ENCODE measurements at places on chromosomes 1 and 21. TPM values are rescaled to one million over a fixed set of nuclear protein-coding genes. Genes with fewer than 3 reads are reported as not detected.
A peak's percentile ranks its signal among the peaks of the same experiment; 100 is the strongest.

The HEYL gene
- total RNA-seq = not detected

The ATP1A4 gene
- not detected for total RNA-seq

The ACKR1 gene
- total RNA-seq = not detected

The CFAP126 gene
- not detected for total RNA-seq

The GSTM1 gene
- total RNA-seq = 94.2 TPM

The RHOU gene
- 0.51 TPM for total RNA-seq

The GRIK3 gene
- not detected for total RNA-seq

The C1orf216 gene
- total RNA-seq = 26.0 TPM

The ZBTB8OS gene
- 54.2 TPM for total RNA-seq

GRCh38 chr1:46492269-46492853 lies 2.7 kb downstream of the DMBX1 start:
- no peak for DNase-seq

DNA sequence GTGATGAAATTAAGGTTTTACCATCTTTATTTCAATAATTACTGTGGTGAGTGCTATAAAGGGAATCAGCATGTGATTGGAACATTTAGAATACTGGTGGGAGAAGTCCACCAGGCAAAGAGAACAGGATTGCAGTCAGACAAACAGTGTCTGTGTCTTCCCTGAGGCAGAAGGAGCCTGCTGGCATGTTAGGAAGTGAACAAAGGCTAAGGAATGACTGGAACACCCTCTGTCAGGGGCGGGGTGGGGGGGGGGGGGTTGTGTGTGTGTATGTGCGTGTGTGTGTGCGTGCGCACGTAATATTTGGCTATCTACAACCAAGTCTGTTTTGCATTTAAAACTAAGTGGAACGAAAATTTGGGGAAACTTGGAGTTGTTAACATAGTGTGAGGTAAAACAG lies 30.2 kb downstream of the SRRM1 start:
- DNase-seq = no peak

DNA sequence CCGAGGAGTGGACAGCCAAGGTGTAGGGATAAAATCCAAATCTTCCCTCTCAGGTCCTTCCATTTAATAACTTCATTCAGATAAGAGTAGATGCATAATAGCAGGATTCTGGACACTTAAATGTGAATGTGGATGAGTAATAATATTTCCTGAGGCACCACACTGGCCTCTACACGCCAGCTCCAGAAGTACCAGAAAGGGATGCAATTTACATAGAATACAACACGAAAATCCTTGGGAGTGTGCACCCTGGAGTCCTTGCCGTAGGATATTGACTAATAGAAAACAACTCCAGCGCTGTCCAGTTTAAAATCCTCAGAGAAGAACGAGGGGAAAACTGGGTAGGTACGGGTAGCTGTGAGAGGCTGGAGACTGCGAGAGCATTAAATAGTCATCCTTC lies 6.9 kb downstream of the PLXNA2 start:
- DNase-seq = no peak

DNA sequence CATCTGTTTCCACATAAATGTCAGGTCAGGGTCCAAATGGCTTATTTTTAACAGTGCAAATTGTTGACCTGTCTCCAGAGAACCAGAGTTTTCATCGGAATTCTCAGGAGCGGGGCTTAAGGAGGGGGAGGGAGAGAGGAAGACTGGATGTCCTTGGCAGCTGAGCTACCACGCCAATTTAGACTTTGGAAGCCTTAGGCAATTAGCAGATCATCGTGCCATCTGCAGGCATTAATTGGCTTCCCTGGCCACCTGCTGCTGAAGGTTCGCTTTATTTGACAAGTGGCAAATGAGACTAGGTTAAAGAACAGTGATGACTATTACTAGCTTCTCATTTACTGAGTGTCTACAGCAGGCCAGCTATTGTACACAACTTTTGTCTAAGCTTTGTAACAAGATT lies 43.7 kb downstream of the HLX start:
- DNase-seq = no peak

DNA sequence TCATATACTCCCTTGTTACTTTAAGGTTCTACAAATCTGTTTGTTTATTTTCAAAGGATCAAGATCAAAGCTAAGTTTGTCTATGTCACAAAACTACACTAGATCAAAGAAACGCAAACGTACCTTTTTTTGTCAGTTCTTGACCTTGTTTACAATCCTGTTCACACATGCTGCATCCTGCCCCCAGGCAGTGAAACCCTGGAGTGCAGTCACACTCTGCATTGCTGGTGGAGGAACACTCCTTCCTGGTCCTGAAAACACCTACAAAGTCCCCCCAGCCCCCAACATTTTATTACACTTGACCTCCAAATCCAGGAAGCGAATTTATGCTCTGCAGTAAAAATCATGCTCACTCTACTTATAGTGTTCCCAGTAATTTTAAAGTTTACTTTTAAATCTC lies 2.6 kb downstream of the TNFRSF9 start:
- no peak for DNase-seq

DNA sequence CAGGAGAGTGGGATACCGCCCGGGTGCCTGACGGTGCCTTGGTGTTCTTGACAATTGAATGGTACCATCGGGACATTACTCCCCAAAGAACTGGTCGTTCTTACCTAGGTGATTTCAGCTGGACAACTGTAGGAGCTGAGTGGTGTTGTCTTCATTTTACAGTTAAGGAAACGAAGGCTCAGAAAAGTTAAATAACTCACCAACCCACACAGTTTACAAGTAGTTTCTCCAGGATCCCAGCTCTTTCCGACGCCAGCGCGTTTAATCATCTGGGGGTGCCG lies 1.6 kb downstream of the PIK3CD start:
- no peak for DNase-seq

- no peak for DNase-seq
Measured at GRCh38 chr1:65341381-65341780, 32.0 kb downstream of the DNAJC6 start.

- DNase-seq = no peak
Measured at GRCh38 chr1:103783944-103784377, 34.3 kb downstream of the AMY1C start.

GRCh38 chr1:182263706-182264105 lies 127.9 kb downstream of the GLUL start:
- DNase-seq = no peak

- no peak for DNase-seq
Measured at GRCh38 chr1:165635823-165636222, 4.8 kb downstream of the MGST3 start.

GRCh38 chr1:109229531-109230127 lies 15.9 kb downstream of the SARS1 start:
- DNase-seq = no peak

DNA sequence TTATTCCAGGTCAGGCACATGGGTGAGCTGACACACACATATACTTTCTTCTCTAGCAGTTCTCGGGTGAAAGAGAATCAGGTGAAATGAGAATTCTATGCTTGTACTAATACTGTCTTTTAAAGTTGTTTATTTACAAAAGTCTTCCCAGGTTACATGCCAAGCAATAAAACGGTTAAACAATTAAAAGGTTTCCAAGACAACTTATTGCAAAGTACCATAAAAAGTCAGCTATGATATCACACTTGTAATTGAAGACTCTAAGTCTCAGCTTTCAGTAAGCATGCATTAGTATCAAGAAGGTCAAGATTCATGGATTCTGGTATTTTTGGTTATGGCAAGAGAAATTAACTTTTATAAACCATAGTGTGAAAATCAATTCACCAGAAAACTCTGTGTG lies 171.4 kb downstream of the PDE4B start:
- DNase-seq = no peak

DNA sequence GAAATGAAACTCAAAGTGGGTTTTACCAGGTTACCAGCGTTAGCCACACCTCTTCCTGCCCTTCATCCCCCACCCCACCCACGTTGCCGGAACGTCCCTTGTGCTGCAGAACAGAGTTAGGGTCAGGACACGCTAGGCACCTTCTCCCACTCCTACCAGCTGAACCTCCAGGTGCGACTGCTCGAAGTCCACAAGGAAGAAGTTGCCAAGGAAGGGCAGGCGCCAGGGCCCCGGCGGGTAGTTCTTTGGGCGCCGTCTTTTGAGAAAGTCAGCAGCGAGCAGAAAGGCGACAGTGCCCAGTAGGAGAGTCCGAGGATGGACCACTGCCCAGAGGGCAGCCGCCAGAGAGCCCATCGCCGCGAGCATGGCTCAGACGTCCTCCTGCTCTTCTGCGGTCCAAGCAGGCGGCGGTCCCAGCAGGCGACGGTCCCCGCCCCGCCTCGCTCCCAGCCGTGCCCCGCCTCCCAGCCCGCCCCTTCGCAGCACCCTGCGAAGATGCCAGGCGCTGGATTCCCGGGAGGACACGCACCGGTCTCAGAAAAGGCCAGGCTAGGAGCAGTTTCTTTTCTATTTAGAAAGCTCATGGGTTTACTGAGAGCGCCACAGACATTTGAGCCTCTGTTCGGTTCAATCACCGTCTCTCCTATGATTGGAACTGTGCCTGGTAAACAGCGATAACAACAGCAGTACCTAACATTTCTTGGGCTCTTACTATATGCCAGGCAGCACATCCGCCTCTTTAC lies at the start of gene CYP2J2:
Gene CYP2J2, minus strand, starts transcription at position 393 of the 743 bp plus-strand sequence. Its CDS starts 27 bp downstream, at position 366.
- DNase-seq = peak; percentile 80

DNA sequence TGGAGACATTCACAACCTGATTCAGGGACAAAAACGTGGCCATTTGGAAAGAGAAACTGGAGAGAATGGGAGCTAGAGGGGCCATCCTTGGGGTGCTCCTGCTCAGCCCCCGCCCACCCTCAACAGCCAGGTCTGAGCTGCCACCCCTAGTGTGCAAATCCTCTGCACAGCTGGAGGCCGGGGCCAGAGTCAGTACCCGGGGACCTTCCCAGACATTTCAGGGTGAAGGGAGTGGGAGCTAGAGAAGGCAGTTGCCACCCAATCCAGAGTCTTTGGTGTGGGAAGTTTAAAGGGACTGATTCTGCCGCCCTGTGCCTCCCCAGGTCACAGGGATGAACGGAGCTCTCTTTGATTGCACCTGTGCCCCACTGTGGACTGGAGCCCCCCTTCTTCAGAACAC lies 397.4 kb downstream of the MATN1 start:
- DNase-seq = no peak

GRCh38 chr1:187408212-187409004 lies 579.7 kb downstream of the PLA2G4A start:
- no peak for DNase-seq

- no peak for DNase-seq
Measured at GRCh38 chr1:34140011-34140676, 24.9 kb downstream of the CSMD2 start.

DNA sequence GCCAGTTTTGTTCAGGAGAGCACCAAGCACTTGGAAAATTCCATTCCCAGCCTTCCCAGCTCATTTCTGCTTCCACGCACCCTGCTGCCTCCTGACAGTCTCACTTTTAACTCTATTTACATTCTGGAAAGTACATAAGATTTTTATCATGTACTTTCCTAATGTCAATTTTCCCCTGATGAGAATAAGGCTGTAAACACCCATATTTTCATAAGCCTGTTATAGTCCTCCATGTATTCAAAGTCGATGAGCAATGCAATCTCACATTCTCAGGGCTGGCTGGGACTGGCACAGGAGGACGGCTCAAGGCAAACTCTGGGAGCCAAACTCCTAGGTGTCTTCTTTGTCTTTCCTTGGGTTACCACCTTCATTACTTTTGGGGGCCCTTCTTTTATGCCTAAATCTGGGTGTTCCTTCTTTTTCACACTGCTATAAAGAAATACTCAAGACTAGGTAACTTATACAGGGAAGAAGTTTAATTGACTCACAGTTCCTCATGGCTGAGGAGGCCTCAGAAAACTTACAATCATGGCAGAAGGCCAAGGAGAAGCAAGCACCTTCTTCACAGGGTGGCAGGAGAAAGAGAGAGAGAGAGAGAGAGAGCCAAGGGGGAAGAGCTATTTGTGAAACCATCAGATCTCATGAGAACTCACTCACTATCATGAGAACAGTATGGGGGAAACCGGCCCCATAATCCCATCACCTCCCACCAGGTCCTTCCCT lies 94.6 kb downstream of the IGSF21 start:
- DNase-seq = no peak

- DNase-seq = no peak
Measured at GRCh38 chr1:39415553-39415952, 75.9 kb upstream of the BMP8A start.

DNA sequence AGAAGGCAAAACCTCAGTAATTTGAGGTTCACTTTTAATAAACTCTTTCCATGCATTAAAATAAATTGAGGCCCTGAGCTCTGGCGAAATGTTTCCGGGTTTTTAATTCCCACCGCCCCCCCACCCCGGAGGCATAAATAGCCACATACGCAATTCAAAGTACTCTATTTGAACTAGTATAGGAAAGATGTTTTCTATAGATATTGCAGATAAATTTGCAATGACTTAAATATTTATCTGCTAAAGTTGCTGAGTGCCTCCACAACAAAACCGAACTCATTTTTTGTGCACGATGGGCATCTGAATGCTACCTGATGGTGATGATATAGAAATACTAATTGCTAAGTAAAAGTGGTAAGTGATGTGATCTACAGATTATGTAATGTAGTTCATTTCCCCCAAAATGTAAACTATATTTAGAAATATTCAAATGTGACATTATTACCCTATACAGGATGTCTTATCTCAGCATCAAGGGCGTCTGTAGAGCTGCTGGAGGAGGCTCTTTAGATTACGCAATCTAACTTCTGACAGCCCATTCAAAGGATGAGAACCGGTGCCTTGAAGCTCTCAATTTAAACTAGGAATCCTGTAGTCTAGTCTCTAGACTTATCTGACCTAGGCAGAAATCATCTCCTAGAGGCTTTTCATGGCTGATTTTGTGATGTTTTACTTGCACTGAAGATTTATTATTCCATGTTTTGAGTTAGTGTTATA lies 8.5 kb downstream of the IRF2BP2 start:
- DNase-seq = peak; percentile 81

GRCh38 chr1:70066711-70067110 lies 138.7 kb downstream of the LRRC40 start:
- no peak for DNase-seq

GRCh38 chr1:51549016-51549619 lies 30.1 kb upstream of the EPS15 start:
- DNase-seq = no peak

- DNase-seq = no peak
Measured at GRCh38 chr1:180927348-180927747, 14.7 kb downstream of the KIAA1614 start.

DNA sequence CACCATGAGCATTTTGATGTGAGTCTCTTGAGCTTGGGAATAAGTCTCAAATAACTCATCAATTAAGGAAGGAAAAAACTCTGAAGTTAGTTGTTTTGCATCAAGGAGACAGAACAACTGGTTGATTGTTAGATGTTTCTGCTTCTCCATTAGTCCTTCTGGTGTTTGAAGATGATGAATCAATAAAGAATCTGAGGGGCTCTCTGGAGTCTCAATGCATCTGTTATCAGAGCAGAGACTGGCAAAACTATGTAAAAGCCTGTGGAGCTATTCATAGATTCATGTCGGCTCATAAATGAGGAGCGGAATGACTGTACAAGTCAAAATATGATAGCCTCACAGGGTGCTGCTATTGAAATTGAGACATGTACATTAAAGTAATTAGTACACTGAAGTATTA lies 73.3 kb upstream of the ZC3H11B start:
- DNase-seq = no peak

DNA sequence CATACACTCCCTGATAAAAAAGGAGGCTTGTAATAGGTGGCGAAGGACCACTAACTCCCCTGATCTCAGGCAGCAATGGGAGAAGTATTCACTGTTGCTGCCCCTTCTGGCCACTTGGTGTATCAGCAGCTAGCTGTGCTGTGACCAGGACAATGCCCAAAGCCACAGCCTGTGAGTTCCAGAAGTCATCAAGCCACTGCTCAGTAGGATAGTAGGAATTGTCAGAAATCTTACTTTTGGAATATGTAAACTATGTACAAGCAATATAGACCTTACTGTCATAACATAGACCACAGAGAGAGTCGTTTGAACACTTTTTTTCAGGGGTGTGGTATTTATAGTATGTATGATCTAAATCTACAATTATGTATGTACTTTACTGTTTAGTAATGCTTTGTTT lies 248.3 kb upstream of the CAMK1G start:
- peak; percentile 62 for DNase-seq
